ENCODE measurements at places on chromosomes 4 and X.
A peak's percentile ranks its signal among the peaks of the same experiment; 100 is the strongest.

GRCh38 chr4:158033416-158034120, 139.3 kb downstream of the GASK1B start:
- DNase-seq, result no peak

- no peak for DNase-seq
Observed at GRCh38 chr4:82930848-82931755, 30.6 kb downstream of the THAP9 start.

DNA sequence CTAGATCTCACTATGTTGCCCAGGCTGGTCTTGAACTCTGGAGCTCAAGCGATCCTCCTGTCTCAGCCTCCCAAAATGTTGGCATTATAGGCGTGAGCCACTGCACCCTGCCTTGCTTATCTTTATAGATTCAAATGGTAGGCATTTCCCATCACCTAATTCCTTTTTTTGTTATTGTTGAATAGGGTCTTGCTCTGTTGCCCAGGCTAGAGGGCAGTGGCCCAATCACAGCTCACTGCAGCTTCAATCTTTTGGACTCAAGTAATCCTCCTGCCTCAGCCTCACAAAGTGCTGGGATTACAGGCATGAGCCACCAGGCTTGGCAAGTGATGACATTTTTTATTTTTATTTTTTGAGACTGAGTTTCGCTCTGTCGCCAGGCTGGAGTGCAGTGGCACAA, 16.7 kb upstream of the WDR45 start:
- no peak for DNase-seq

- no peak for DNase-seq
Observed at GRCh38 chr4:4386736-4387392, at the start of gene NSG1. TSS of gene NSG1 (plus strand) at chr4:4387102. CDS start at chr4:4387630, 528 bp downstream.

GRCh38 chr4:37450309-37450708, 205.8 kb downstream of the NWD2 start:
- no peak for DNase-seq

DNA sequence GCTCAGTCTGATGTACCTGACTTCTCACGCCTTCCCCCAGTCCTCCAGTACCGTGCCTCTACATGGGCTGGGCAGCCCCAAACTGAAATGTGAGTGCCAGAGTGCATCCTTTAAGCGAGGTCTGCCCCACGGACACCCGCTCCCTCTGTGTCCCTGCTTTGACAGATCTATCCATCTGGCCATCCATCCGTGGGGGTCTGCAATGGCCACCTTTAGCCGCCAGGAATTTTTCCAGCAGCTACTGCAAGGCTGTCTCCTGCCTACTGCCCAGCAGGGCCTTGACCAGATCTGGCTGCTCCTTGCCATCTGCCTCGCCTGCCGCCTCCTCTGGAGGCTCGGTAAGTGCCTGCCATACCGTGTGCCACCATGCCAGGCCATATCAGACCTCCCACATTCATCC, 827 bp downstream of the PORCN start:
- DNase-seq, result no peak

- no peak for DNase-seq
Observed at GRCh38 chr4:64001229-64001898, 407.9 kb downstream of the TECRL start.

GRCh38 chr4:78845472-78845871, 69.3 kb downstream of the BMP2K start:
- no peak for DNase-seq

DNA sequence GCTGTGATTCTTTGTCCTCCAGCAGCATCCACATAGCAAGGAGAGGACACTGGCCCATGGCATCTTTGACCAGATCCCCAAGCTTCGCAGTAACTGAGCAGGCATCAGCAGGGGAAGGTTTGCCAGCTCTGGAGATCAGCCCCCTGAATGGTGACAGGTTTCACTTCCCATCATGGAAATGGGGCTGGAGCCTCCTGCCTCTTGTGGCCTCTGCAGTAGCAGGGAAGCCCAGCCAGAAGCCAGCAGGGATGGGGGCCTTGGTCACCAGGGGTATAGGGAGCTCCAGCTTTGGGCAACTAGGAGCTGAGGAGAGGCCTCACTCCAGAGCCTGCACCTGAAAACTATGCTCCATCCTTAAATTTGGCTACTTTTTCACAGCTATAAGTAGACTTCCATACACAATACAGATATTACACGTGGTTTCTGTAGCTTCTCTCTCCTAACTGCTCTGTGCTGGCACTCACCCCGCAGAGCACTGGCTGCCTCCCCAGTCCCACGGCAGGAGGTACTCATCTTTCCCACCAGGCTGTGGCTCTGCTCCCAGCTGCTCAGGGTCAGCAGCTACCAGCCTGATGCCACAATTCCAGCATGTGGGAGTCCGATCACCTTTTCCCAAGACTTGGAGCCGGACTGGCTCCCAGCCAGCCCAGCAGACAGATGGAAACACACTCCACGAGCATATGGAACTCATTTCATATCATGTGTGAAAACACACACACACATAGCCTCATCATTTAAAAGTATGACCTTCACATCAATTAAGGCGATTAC, 2.8 kb downstream of the TMEM271 start:
- no peak for DNase-seq

DNA sequence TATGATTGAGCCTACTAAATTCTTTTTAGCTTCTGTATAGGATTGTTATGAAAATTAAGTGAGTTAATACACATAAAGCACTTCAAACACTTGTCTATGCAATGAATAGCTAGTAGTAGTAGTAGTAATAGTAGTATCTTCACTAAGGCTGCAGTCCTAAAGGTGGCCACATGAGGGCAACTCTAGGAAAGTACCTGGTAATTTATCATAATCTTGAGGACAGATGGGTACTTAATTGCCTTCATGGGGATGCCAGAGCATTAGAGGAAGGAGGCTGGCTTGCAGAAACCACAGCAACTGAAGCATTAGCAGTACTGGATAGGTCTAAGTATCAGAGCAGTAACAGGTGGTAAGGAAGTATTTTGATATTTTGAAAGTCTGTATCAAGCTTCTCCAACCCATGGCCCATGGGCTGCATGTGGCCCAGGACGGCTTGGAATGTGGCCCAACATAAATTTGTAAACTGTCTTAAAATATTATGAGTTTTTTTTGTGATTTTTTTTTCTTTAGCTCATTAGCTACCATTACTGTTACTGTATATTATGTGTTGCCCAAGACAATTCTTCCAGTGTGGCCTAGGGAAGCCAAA, 17.3 kb downstream of the NIPAL1 start:
- peak; percentile 41 for DNase-seq

- no peak for DNase-seq
Observed at GRCh38 chr4:36402008-36402758, 120.8 kb downstream of the DTHD1 start.

GRCh38 chr4:41933997-41934503, 1.2 kb upstream of the TMEM33 start:
- no peak for DNase-seq

DNA sequence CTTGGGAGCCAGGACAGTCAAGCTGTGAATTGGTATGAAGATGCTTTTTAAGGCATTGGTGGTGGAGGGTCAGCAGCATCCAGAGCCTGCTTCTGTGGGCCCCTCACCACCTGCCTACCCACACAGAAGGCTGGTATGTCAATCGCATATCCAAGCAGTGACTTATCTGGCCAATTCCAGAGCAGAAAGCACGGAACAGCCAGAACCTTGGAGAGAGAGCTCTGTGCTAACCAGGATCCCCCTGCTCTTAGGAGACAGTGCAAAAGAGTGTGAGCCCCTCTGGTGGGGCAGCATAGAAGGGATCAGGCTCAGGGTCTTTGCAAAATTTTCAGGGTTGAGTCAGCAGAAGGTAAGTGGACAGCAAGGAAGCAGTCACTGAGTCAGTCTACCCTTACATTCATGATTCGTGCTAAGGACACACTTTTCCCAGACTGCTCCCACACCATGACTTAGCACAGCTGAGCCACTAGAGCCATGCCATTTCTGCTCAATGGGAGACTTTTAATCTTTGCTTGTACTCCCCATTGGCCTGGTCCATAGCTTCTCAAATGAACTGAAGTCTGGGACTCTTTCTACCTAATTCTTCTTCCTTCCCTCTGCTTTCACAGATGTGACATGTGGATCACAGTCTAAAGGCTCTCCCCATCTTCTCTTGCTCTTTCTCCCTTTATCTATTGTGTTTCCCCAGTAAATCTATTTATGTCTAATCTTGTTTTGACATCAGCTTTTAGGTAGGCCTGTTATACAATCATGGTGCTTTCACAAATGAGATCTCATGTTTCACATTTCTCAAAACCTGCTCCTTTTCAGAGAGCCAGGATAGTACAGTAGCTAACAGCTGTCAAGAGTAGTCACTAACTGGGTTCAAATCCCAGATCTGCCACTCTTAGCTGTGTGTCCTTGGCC, 20.0 kb downstream of the MORF4L2 start:
- no peak for DNase-seq

DNA sequence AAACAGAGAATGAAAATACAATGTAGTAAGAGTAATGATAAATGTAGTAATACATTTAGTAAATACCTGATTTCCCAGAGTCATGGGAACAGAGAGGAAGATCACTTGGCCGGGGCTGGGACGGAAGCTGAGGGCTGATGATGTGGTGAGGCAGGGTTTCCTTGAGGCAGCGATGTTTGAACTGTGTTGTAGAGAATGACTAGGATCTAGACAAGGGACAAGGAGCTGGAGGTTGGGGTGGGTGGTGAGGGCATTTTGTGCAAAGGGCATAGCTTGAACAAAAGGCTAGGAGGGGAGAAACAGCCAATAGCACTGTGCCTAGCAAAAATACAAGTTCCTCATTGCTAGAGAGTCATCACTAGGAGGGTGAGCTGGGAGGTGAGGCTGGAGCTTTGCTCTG, 64.3 kb upstream of the RAPGEF2 start:
- DNase-seq, result no peak

GRCh38 chrX:118702741-118703140, 24.7 kb upstream of the IL13RA1 start:
- DNase-seq, result no peak

DNA sequence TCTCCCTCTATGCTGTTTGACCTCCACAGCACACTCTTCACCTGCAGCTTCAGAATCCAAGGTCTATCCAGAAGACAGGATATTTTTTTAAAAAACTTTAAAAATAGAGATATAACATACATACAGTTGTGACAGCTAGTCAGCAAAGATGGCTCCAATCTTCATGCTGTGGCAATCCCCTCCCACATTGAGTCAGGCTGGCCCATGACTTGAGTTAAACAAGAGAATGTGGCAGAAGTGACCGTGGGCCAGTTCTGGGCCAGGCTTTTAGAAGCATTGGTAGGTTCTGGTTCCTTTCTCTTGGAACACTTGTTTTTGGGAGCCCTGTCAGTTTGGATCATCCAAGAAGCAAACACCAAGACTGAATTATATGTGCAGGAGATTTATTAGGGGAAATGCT, 36.1 kb upstream of the REPS2 start:
- DNase-seq, result no peak

DNA sequence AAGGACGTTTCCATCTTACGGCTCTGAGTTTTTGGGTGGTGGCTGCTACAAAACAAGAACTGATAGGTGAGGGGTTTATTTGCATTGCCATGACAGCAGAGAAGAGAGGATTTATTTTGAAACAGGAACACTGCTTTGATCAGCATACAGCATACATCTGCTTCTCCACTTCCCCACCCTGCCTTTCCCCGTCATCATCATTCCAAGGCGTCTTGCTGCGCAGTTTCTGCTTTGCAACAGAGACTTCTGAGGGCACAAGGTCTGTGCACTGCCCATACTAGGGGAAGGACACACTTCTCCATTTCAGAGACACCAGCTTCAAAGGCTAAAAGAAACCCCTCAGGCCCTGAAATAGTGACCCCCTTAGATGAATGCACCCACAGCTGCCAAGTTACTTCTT, 19.1 kb downstream of the STARD8 start:
- no peak for DNase-seq

DNA sequence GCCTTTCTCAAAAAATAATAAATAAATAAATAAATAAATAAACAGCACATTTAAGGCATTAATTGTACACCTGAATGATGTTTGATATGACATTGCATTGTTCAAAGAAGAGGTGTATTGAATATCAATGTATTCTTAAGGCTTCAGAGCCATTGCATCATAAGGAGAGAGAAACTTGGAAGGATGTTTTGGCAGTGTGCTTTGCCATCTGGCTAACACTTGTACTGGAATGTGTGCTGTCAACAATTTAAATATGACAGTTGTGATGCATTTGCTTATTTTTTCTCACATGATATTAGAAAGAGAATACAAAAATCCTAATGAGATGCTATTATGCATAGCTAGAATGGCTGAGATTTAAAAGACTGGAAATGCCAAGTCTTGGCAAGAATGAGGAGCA, 67.8 kb downstream of the FAM133A start:
- no peak for DNase-seq

GRCh38 chrX:42128587-42128986, 205.2 kb upstream of the CASK start:
- DNase-seq, result no peak

DNA sequence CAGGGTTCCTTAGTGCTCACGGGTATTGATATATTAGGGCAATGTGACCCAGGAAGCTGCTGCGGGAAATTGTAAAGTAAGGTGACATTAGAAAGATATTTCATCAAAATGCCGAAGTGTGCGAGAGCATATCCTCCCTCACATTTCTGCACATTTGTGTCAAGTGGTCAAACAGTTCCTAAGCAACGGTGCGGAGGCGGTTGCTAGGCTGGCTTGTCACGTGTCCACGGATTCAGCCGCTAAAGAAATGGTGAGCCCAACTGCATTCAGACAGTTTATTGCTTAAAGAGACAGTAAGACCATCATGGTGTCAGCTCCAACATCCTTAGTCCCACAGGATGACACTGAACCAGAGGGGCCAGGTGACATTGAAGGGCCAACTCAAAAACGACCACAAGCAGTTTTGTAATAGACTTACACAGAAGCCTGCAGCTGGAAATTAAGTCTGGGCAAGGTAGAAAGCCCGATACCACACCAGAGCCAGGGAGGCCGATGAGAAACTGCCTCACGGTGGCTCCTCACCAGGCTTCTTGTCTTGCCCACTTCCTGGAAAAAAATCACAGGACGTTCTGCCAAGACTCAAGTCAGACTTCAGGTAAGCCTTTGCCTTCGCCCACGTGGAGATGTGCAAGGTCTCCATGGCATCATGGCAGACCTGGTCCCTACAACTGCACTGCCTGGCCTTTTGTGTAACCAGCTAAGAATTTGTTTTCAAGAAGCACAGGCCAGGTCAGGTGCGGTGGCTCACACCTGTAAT, 50.4 kb downstream of the USP11 start:
- no peak for DNase-seq

DNA sequence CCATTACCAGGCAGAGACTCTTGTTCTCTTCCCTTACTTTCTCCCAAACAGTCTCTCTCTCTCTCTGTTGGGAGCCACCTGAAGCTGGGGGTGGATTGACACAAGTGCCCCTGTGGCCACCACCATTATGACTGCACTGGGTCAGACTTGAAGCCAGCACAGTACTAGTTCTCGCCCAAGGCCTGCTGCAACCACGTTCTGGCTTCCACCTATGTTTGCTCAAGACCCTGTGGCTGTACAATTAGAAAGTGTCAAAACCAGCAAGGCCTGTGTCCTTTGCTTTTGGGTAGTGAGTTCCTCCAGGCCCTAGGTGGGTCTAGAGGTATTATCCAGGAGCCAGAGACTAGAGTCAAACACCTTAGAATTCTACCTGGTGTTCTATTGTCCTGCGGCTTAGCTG, 31.0 kb downstream of the MAGED2 start:
- DNase-seq, result no peak
